M059J (cell line): ENCODE measurements at places on chromosomes 7 and 10. TPM values are rescaled to one million over a fixed set of nuclear protein-coding genes. Genes with fewer than 3 reads are reported as not detected.

DNA sequence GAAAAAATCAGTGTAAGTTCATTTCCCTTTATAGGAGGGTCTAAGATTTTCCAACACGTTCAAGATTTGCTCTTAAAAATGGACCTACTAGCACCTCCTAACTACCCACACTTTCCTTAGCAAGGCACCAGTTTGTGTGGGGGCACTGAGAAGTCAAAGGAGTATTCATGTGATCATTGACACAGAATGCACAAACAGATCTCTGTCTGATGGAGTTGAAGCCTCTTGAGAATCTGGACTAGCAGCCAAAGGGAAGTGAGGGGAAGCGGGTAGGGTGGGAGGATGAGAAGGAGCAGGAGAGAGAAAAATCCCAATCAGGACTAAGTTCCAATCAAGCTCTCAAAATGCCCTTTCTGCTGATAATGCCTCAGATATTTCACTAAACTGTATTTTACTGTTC lies 4.1 kb downstream of the MMS19 start:
- no peak for DNase-seq

- no peak for DNase-seq
These were observed 6.5 kb upstream of the MMD2 start for GRCh38 chr7:4965295-4966022.

- peak; percentile 34 for DNase-seq
These were observed 37.3 kb upstream of the PRSS1 start for GRCh38 chr7:142711746-142712616.

GRCh38 chr10:118412132-118412760 lies 70.1 kb upstream of the FAM204A start:
- DNase-seq, result no peak

GRCh38 chr7:139426258-139427028 lies 57.0 kb downstream of the KLRG2 start:
- no peak for DNase-seq

DNA sequence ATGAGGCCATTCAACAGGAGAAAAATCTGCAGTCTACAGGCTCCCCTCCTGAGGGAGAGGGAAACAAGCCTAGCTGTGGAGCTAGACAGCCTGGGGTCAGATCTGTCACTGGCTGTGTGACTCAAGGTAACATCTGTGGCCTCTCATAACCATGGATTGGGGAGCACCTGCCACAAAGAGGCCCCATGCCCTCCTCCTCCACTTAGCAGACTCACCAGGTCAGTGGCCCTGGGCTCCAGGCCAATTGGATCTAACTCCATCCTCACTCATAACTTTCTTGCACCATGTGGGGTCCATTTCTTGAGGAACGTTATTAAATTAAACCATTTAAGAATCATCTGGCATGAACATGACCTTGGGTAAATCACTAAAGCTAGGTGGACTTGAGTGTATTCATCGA lies 1.8 kb downstream of the GDF10 start:
- no peak for DNase-seq

GRCh38 chr7:105759670-105760550 lies 116.5 kb downstream of the ATXN7L1 start:
- peak; percentile 67 for DNase-seq

DNA sequence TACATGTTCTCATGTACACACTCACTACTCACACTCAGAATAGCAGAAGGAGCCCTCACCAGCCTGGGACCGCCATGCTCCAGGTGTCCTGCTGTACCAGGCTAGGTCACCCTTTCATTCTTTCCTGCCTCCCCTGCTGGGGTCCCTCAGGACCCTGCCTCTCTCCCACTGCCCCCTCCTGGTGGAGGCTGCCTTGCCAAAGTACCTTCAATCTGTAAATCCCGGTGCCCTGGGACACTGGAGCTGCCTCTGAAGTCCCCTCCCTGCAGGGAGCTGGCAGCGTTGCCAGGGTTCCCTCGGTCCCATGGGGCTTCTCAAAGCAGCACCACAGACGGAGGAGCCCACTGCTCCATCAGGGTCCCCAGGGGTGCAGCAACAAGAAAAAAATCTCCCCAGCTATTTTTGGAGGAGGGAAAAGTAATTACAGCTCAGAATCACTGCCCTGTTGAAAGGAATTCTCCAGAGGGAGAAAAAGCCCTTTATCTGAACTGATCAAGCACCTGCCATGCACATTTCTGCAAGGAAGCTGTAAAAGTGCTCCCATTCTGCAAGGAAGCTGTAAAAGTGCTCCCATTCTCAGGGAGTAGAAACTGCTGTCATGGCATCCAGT lies 259.9 kb downstream of the PTPRN2 start:
- no peak for DNase-seq

GRCh38 chr7:117165656-117166055 lies 157.2 kb downstream of the WNT2 start:
- no peak for DNase-seq

DNA sequence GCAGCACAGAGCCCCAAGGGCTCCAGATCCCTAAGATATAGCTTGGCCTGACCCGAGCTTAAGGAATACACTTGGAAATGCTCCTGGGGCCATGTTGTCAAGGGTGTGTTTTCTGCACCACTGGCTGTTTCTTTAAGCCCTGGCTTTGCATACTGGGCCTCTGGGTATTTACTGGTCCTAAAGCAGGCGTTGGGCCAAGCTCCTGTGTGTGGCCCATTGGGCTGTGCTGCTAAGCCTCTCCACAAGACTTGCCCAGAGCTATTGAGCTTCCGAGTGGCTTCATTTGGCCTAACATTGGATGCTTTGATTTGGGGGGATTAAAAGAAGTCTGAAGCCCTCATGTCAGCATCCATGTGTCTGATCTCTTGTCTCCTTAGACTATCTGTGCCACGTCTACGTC lies 5.2 kb downstream of the YKT6 start:
- no peak for DNase-seq

- no peak for DNase-seq
These were observed 131.8 kb downstream of the LRRC4 start for GRCh38 chr7:127899411-127899810.

GRCh38 chr7:111266613-111267012 lies 175.7 kb downstream of the LRRN3 start:
- peak; percentile 47 for DNase-seq

DNA sequence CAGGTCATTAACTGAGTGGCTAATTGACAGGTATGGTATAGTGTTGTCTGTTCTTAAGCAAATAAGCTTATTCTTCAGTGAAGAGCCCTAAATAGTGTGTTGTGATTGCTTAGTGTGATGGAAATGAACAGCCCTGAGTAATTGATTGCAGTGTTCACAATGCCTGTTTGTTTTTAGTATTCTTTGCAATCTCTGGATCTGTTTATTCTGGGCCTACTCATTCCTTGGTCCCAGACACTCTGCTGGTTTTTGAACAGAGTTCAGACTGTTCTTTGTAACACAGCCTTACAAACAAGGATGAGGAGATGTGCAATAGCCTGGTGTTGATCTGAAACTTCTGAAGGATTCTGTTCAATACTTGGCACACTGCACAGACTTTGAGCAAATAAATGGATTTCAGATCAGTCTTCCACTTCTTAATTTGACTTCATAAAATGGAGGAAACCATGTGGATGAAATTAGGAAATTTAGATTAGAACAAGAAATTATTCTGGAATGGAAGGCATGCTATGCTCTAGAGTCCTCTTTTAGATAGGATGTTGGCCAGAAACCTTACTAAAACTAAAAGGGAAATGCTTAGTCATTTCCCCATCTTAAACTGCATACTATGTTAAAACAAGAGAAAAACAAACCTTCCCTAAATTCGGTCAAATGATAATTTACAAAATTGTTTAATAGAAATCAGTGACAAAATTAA lies 444.2 kb upstream of the SEMA3D start:
- no peak for DNase-seq

GRCh38 chr7:156811706-156812105 lies 81.3 kb downstream of the LMBR1 start:
- no peak for DNase-seq

GRCh38 chr7:94431619-94432280 lies 37.1 kb downstream of the COL1A2 start:
- DNase-seq, result peak; percentile 29

DNA sequence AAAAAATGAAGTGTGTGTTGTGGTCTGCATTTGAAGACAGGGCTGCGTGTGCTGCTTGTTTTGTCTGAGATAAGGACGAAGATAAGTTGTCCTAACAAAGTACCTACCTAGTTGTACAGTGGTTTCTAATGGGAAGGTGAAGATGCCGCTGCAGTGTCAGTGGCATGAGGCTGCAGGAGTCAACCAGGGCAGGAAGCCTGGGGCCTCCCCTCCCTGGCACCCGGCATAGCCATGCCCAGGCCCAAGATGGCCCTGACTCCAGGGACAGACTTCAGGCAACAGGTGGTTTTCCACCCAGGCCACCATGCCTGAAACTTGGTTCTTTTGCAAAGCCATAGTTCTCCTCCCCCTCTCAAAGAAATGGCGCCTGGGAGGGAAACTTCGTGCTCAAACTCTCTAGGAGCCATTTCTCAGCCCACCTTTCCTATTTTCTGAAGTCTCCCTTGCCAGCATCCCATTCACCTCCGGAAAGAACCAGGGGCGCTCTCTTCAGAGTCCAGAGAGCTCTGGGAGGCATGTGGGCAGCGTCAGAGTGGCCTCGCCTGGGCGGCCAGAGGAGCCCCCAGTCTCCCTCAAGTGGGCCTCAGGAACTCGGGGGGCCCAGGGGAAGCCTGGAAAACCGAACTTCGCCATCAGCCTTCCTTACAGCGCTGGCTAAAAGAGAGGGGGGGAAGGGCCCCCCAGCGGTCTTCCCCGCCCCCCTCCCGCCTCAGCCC lies 2.1 kb upstream of the KAT6B start:
- no peak for DNase-seq

DNA sequence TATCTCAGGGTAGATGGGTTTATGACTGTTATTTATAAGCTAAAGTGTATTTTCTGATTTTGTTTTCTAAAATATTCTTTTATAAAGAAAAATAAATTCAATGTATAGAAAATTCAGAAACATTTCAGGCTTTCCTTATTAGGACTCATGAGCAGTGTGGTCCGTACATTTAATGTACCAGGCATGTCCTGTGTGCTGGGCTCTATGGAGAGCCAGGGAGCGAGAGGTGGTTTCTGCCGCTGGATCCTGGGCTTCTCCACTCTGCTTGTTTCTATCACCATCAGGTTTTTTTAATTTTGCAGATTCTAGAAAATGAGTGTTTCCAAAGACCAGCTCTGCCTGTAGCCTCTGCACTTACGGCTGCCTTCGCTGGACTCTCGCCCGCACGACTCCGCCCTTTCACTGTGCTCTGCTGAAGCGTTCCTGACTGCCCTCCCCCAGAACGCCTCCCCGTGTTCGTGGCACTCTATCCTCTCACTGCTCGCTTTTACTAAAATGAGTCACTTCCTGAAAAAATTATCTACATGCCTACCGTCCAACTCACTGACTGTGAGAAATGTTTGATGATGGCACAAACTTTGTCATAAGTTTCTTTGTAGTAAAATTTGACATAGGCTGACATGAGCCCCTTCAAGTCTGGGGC lies 188.5 kb downstream of the ZMYND11 start:
- DNase-seq, result peak; percentile 87

- DNase-seq, result no peak
These were observed 110.4 kb downstream of the INSYN2A start for GRCh38 chr10:127085957-127086356.

GRCh38 chr10:131674130-131674529 lies 226.7 kb upstream of the PPP2R2D start:
- no peak for DNase-seq

- DNase-seq, result peak; percentile 97
These were observed 179.0 kb downstream of the DGKI start for GRCh38 chr7:137667633-137668387.

DNA sequence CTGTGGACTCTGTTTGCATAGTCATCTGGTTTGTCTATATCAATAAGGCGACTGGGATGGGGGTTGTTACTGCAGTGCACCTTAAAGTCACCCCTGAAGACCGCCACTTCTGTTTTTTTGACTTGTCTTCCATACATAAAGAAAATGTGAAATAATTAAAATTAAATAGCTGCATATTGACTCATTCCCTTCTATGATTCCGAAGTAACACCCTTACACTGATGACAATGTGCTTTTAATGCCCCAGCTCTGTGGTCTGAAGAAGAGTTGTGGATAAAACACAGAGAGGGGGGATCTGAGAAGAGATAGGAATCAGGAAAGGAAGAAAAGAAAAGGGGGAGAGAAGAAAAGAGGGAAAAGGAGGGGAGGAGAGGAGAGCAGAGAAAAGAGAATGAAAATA lies 796.9 kb upstream of the MBL2 start:
- no peak for DNase-seq

AGBL3 gene
- total RNA-seq, result 0.84 and 1.8 TPM in 2 replicates

FOXI2 gene
- not detected in 2 replicates for total RNA-seq

GRM3 gene
- not detected in 2 replicates for total RNA-seq

CCDC71L gene
- total RNA-seq, result 202 and 220 TPM in 2 replicates

BCL7B gene
- 60.7 and 68.3 TPM in 2 replicates for total RNA-seq

SFR1 gene
- 12.4 and 17.3 TPM in 2 replicates for total RNA-seq

MSANTD7 gene
- 14.2 and 15.1 TPM in 2 replicates for total RNA-seq

PNLIPRP2 gene
- total RNA-seq, result not detected in 2 replicates

EEPD1 gene
- total RNA-seq, result 12.3 and 24.3 TPM in 2 replicates

STRIP2 gene
- total RNA-seq, result 7.8 and 12.1 TPM in 2 replicates

BHLHA15 gene
- not detected in 2 replicates for total RNA-seq

PLPP4 gene
- 55.4 and 69.2 TPM in 2 replicates for total RNA-seq

AKR1B15 gene
- 0.57 and 1.6 TPM in 2 replicates for total RNA-seq

TSPAN33 gene
- 0.91 and 4.2 TPM in 2 replicates for total RNA-seq

ABCC2 gene
- total RNA-seq, result 0.52 and 6.1 TPM in 2 replicates

BRI3 gene
- 31.6 and 37.5 TPM in 2 replicates for total RNA-seq
